NB4 (cell line): ENCODE measurements at places on chromosomes 16 and 17.

GRCh38 chr16:27867122-27868110 is 196.1 kb downstream of the GSG1L start:
- DNase-seq, result peak; percentile 51

- no peak for DNase-seq
Measured at GRCh38 chr17:78689029-78689428, 93.0 kb downstream of the CYTH1 start.

- no peak for DNase-seq
Measured at GRCh38 chr16:50050802-50051201, 15.0 kb upstream of the HEATR3 start.

DNA sequence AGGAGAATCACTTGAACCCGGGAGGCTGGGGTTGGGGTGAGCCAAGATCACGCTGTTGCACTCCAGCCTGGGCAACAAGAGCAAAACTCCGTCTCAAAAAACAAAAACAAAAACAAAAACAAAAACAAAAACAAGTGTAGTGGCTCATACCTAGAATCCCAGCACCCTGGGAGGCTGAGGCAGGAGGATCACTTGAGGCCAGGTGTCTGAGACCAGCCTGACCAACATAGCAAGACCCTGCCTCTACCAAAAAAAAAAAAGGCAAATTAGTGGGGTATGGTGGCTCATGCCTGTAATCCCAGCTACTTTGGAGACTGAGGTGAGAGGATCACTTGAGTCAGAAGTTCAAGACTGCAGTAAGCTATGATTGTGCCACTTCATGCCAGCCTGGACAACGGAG is 26.4 kb upstream of the HAPSTR1 start:
- DNase-seq, result no peak

DNA sequence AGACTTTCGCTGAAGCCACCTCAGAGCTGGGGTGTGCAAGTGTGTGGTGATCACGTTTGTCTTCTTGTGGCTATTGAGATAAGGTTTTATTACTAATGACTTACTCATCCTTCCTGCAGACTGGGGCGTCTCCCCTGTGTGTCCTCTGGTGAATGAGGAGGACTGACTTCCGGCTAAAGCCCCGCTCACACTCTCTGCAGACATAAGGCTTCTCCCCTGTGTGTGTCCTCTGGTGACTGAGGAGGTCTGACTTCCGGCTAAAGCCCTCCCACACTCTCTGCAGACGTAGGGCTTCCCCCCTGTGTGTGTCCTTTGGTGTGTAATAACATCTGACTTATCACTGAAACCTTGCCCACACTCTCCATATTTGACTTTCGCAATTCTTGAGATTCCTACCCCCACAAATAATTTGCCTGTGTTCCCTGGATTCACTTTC is 19.4 kb downstream of the PRDM7 start:
- peak; percentile 99 for DNase-seq

- no peak for DNase-seq
Measured at GRCh38 chr16:28204204-28204603, 7.6 kb downstream of the XPO6 start.

GRCh38 chr16:28321700-28322411 is 29.5 kb downstream of the SBK1 start:
- DNase-seq, result peak; percentile 53

- DNase-seq, result no peak
Measured at GRCh38 chr17:2591040-2591640, 2.3 kb upstream of the PAFAH1B1 start.

GRCh38 chr16:78654929-78655328 is 555.5 kb downstream of the WWOX start:
- DNase-seq, result no peak

- DNase-seq, result peak; percentile 48
Measured at GRCh38 chr17:29918922-29919856, 10.8 kb downstream of the SSH2 start.

DNA sequence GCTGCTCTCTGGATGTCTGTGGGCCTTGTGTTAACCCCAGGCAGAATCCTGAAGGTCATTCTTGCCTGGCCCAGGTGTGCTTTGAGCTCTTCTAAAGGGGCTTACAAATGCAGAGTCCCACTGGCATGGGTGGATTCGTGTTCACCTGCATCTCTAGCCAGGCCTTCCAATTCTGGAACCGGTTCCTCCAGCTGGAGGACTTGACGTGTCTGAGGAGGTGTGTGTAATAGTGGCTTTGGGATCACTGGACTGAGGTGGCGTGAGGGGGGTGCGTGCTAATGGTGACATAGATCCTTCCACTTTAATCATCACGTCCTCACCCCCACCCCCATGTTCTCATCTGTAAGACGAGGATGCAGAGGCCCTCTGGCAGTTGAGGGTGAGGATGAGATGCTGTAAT is 4.8 kb downstream of the GSE1 start:
- DNase-seq, result no peak

DNA sequence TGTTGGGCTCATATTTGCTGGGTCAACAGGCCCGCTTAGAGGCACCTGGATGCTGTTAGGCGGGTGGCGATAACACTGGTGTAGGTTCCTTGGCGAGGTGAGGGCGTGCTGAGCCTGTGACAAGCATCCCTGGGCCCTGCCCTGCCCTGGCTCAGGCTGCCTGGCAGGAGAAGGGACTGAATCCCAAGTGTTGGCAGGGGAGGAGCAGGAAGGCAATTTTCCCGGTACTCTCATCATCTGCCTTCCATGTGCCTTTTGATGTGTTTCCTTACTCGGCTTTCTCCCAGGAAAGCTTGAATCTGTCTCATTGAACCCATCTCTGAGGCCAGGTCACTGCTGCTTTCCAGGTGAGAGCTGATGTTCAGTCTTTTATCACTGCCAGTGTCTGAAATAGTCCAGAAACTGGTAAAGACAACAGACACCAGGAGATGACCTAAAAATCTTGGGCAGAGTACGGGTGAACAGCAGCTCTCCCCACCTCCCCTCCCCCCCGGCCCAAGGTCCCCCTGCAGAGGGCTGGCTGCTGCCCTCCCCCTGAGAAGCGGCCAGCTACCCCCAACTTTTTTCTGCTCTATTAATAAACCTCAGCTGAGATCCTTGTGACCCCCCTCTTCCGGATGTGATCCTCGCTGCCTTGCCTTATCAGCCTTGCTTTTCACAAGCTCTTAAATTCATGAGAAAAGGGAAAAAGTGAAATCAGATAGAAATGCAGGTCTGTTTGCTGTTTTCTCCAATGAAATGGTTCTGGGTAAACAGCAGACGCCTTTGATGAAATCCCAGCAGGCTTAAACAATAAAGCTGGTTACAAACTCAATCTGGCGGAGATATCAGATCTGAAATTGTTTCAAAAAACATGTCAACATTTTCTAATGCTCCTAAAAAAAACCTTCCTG is 29.0 kb downstream of the RTN4RL1 start:
- DNase-seq, result no peak

- no peak for DNase-seq
Measured at GRCh38 chr17:38466346-38467315, 38.4 kb downstream of the ARHGAP23 start.

- no peak for DNase-seq
Measured at GRCh38 chr17:67139289-67139688, 94.9 kb downstream of the CACNG1 start.

DNA sequence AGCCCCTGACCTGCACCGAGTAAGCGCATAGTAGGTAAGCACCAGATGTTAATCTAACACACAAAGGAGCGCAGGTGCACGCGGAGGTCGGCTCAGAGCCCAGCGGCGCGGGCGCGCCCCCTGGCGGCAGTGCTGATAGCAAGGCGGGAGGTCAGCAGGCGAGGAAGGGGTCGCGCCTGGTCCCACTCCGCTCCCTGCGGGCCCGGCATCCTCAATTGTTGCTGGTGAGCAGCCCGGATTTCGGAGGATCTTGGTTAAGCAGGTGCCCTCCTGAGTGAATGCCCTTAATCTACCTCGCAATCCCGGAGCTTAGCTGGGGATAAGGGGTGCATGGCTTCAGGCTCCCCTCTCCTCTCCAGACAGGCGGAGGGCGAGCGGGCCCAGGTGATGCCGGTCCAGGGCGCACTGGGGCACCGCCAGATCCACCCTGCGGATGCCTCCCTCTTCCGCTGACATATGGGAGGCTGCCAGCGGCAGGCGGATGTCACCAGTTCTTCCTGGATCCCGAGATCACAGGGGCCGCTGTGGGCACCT is 4.0 kb upstream of the WNT3 start:
- DNase-seq, result peak; percentile 43

GRCh38 chr17:20211246-20211645 is 202.1 kb downstream of the SPECC1 start:
- no peak for DNase-seq

- no peak for DNase-seq
Measured at GRCh38 chr16:70577256-70577698, 53.7 kb downstream of the SF3B3 start.

- DNase-seq, result peak; percentile 92
Measured at GRCh38 chr17:2982854-2983253, 80.6 kb downstream of the OR1D5 start.
